ENCODE measurements at places on chromosomes 7 and 10.

- DNase-seq, result peak; percentile 18
Observed at GRCh38 chr10:110919971-110920881, 822 bp downstream of the SHOC2 start.

- DNase-seq, result no peak
Observed at GRCh38 chr7:122886357-122887081, at the start of gene CADPS2. Gene CADPS2, minus strand, starts transcription at chr7:122886460. Its CDS starts 123 bp downstream, at chr7:122886337.

- DNase-seq, result no peak
Observed at GRCh38 chr10:1036341-1036791, 10.7 kb upstream of the IDI2 start.

- no peak for DNase-seq
Observed at GRCh38 chr7:14637968-14638367, 264.6 kb downstream of the DGKB start.

- no peak for DNase-seq
Observed at GRCh38 chr7:105268511-105269392, 120.0 kb downstream of the SRPK2 start.

DNA sequence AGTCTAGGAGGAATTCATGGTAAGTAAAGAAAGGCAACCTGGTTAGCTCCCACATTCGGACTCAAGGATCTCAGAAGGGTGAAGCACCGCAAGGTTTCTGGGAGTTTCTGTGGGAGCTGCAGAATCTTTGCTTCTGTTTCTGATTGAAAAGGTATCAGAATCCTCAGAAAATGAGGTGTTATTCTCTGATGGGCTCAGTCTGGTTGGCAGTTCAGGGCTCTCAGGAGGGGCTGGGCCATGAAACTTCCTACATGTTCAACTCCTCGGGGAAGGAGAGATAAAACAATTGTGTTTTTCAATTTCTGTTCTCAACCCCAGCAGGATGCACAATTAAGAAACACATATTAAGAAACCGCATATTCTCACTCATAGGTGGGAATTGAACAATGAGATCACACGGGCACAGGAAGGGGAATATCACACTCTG lies 9.1 kb downstream of the OR2A7 start:
- DNase-seq, result no peak

All from CD4-positive, alpha-beta T cell treated with Interleukin-15 for 1 hour (primary cell).